ENCODE measurements at places on chromosomes 4 and X. TPM values are rescaled to one million over a fixed set of nuclear protein-coding genes. Genes with fewer than 3 reads are reported as not detected.

The ARHGEF9 gene
- 38.2 TPM for polyA plus RNA-seq

DNA sequence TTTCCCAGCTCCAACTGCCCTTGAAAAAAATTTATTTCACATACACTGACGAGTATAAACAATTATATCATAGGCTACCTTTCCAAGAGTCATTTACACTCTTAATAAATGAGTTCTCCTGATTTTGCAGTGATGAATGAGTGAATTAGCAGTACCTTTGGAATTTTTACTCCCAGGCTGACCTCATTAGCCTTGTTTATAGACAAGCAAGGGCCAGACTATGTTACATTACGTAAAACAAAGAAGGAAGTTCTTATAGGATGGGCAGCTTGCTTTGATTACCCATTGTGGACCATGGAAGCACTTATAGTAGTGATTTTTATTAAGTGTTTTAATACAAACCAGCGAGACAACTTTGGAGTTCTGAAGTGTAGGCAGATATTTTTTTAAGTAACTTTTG is 112.9 kb upstream of the C1QTNF7 start:
- no peak for DNase-seq

DNA sequence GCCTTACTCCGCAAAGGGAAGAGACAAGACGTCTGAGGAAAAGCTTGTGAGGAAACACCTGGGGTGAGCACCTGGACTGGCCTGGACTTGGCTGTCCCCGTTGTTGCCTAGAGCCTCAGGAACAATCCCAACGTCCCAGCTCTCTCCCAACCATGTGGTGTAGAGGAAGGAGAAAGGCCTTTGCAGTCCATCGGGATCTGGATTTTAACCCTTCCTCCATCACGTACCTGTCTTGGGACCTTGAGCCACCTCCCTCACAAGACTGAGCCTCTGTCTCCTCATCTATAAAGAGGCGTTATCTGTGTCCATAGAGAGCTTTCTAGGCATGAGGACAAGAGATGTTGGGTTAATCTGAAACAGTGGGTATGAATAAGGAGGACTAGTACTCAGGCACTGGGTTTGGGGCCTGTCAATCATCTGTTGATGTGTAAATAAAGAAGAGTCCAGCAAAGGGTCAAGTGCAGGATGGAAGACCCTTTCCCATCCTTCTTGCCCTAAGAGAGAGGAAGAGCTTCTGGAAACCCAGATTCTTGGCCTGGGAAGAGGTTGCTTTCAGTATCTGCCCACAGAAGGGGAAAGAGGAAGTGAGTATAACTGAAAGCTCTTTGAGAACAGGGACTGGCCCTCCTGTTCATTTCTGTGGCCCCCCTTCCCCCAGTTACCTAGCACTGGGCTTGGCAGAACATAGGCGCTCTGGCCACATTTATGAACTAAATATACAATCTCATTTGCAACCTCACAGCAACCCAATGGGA is 137.1 kb downstream of the PJA1 start:
- no peak for DNase-seq

- DNase-seq: peak; percentile 68
These were observed 266.8 kb downstream of the C4orf33 start for GRCh38 chr4:129362691-129363274.

GRCh38 chrX:47723689-47724088 is 64.7 kb upstream of the UXT start:
- DNase-seq: no peak

DNA sequence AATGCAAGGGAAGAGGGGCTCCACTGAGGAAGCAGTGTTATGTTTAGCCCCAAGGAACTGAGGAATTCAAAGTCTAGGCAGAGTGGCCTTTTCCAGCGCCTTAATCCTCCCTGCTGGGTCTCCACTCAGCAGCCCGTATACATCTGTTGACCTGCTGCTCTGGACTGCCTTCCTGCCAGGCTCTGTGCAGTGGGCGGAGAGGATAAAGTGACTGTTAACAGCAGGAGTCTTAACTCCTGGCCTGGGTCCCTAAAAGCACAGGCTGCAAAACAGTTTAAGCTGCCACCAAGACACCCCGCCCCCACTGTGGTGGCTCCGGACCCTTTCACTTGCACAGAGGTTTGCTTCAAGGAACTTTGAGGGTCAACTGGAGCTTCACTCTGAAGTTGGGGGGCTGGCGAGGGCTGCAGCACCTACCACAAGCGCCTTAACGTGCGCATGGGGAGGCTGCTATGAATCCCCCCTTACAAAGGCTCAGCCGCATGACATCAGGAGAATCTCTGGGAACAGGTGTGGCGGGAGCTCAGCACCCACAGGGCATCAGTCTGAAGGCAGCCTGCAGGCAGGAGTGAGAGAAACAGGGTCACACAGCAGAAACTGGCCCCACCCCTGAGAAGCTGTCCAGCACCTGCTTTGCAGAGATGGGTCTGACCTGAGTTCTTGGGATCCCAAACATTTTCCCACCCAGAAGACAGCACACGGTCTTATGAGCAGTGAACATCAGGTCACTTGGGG is 358.2 kb upstream of the GATB start:
- no peak for DNase-seq

Measured in right renal cortex interstitium (tissue), 3 donors.